ENCODE measurements at places on chromosomes 1 and 21.
A peak's percentile ranks its signal among the peaks of the same experiment; 100 is the strongest.

GRCh38 chr1:36869054-36869453 lies 165.3 kb downstream of the GRIK3 start:
- no peak for DNase-seq

DNA sequence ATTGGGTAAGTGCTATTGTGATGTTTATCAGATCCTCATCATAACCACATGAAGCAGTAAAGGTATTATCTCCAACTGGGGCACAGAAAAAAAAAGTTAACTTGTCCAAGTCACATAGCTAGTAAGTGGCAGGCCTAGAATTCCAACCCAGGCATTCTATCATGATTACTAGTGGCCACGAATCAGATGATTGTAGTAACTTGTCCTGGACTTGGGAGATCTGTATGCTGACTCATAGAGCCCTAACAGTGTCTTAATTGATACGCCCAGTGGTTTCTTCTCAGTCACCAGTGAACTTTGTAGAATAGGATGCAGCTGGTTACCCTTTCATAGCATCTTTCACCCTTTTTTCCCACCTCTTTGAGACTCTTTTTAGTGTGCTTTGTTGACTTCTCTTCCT lies 91.1 kb upstream of the UBE2U start:
- peak; percentile 9 for DNase-seq

DNA sequence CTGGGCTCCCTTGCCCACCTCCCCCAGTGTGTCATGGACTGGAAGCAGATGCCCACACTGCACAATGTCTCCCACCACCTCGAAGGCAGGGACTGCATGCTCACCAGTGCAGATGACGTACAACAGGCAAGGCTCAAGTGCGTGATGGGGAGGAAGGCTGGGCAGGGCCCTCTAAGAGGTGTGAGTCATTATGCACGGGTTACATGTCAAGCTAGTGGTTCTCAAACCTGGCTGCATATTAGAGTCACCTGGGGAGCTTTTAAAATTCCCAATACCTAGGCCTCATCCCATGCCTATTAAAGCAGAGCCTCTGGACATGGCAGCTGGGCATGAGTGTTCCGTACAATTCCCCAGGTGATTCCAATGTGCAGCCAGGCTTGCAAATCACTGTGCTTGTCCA lies 137.9 kb upstream of the NGF start:
- DNase-seq, result no peak

DNA sequence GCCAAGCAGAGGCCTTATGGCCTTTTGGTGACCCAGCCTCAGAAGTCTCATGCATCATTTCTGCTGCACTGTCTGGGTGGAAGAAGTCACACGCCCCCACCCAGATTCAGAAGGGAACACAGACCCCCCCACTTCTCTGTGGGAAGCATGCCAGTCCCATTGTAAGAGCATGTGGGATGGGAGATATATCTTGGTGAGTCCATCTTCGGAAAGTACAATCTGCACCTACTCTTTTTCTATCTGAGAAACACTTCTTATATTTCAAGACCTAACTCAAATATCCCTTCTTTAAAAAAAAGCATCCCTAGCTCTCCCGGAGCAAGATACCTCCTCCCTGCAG lies 159.6 kb upstream of the FGGY start:
- DNase-seq, result no peak

GRCh38 chr1:169588785-169589485 lies 2.7 kb upstream of the F5 start:
- DNase-seq, result no peak

GRCh38 chr1:162835157-162835899 lies 25.6 kb downstream of the CCDC190 start:
- DNase-seq, result no peak

DNA sequence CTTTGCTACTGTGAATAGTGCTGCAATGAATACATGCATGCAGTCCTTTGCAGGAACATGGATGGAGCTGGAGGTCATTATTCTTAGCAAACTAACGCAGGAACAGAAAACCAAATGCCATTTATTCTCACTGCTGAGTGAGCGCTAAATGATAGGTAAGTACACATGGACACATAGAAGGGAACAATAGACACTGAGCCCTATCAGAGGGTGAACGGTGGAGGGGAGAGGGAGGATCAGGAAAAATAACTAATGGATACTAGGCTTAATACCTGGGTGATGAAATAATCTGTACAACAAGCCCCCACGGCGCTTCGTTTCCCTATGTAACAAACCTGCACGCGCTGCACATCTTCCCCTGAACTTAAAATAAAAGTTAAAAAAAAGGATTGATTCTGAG lies 8.9 kb downstream of the NIBAN1 start:
- DNase-seq, result no peak

- no peak for DNase-seq
Measured at GRCh38 chr21:45293220-45293725, 5.6 kb upstream of the POFUT2 start.

DNA sequence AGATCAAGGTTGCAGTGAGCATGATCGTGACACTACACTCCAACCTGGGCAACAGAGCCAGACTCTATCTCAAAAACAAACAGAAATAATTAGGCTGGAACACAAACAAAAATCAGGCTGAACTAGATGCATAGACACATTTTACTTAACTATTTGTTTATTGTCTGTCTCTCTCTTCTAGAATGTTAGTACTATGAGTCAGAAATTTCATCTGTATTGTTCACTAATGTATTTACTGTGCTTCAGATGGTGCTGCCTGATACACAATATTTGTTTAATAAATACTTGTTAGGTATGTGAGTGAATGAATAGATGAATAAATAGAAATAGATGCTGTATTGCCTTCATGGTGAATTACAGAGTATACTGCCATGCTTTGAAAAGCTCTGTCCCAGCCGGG lies 6.0 kb upstream of the LIN28A start:
- no peak for DNase-seq

GRCh38 chr1:19557609-19558051 lies 72.3 kb upstream of the CAPZB start:
- no peak for DNase-seq

GRCh38 chr1:165841582-165842017 lies 14.2 kb downstream of the UCK2 start:
- no peak for DNase-seq

DNA sequence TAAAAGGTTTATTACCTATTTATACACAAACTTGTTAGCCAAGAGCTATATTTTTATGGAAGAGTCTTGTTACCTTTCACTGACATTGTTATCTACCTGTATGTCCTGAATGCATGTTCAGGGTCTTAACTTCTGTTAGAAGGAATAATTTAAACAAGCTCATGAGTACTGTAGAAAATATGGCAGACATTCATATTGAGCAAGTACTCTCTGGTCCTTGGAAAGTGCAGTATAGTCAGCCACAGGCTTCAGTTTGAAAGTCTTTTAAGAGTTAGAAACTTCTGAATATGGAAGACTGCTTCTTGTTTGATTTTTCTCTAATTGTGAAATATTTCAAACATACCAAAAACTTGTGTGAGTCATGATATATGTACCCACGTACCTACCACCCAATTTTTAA lies 16.6 kb downstream of the DIP2A start:
- DNase-seq, result no peak

GRCh38 chr1:175097361-175097760 lies 29.7 kb downstream of the TNN start:
- no peak for DNase-seq

DNA sequence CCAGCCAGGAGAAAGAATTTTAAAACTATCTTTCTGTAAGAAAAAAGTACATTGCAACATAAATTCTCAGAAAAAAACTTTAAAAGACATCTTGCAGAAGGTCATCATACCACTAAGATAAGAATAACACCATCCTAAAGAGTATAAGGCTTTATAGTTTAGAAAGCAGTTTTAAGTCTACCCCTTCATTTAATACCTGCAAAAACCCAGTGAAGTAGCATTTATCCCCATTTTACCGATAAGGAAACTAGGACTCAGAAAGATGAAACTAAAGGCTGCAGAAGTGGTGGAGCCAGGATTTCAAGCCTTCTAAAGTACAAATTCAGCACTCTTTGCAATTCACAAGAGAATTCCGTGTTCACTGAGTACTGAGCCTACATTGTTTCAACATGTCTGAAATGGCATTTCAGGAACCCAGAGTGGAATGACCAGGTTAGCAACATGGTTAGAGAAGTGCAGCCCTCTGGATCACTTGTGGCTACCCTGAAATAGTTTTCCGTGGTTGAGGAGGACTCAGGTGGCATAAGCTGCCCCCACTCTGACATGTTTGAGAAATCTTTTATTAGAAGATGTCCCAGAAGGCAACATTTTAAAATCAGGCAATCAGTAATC lies 6.7 kb downstream of the MYCL start:
- DNase-seq, result no peak

- DNase-seq, result no peak
Measured at GRCh38 chr21:33751120-33751519, 108.8 kb downstream of the ITSN1 start.

DNA sequence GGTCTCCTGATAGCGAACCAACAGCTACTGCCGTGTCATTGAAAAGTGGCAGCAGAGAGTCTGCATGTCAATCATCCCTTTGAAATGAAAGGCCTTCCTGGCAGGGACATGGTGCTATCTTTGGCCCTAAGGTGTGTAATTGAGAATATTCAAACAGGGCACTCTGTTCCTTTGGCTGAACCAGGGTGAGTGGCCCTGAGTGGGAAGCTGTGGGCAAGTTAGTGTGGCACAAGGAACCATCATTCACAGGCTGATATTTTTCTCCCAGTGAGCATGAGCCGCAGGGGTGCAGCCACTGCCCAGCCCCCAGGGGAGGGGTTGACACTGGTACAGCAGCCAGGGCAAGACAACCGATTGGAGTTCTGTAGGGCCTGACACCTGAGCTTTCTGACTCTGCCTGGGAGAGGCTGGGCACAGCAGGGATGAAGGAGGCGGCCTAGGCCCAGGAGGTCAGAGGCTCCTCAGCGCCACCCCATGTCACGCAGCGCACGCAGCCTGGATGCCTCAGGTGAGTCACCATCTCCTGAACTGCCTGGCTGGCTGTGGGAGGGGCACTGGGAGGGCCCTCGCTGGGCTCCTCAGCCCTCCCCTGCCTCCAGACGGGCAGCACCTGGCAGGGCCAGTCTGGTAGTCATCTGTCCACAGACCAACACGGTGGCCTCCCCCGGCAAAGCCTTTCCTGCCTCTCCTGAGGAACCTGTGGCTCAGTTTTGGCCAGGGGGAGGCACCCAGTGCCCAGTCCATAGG lies 13.2 kb downstream of the QSOX1 start:
- DNase-seq, result peak; percentile 2

DNA sequence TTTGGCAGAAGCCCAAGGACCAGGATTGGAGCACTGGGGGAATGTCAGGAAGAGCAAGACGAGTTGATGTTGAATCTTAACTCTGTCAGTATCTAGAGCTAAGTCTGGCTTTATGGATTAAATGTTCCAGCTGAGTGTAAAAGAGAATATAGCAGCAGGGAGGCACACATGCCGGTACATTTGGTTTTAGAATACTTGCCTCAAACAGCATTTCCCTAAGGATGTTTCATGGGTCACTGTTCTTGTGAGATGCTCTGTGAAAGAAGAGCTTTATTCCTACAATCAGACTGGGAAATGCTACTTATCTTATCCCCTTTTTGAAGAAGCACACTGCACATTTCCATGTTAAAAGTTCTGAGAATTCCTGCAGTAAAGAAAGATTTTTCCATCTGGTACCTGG lies 440.3 kb upstream of the B3GALT2 start:
- no peak for DNase-seq

DNA sequence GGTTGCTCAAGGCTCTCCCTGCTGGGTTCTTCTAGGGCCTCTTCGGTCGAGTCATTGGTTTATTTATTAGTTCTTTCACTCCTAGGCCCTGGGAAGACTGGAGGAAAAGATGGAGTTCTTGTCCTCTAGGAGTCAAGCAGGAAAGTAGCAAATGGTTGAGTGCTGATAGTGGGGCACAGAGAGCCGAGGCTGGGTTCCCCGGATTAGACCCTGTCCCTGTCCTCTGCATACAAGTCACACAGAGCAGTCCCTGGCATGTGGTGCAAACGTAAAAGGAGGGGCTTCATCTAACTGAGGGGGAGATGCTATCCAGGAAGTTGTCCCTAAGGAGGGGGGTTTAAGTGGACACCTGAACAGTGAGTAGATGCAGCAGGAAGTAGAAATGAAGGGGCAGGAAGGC lies 19.2 kb upstream of the KCNE2 start:
- DNase-seq, result no peak

GRCh38 chr1:31771891-31772668 lies 7.9 kb upstream of the ADGRB2 start:
- DNase-seq, result no peak

DNA sequence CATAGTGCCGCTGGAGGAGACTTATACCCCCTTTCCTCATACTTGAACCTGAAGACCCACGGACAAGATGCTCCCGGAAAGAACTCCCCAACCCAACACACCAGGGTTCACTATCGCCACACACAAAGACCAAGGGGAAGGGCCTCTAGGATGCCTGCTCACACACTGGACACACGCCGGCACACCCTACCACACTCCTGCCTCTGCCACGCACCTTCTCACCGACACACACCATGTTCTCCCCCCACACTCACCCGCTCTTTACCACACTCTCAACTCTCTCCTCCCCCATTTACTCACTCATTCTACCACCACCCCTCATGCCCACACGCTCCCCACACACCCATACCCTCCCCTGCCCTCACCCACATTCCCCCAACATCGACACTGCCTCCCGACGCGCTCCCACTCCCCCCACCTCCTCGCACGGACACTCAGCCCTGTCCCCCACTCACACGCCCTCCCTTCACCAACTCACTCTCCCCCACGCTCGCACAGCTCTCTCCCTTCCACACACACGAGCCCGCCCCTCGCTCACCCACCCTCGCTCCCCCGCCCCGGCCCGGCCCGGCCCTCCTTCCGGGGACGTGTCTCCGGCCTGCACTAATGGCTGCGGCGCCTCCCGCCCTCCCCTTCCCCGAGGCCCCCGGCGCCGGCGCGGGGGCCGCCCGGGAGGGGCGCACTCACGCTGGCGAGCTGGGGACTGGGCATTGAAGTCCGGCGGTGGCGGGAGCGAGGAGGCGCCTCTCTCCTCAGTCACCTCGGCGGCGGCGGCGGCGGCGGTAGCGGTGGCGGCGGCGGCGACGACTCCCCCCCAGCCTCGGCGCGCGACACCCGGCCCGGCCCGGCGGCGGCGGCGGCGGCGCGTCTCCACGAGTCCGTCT lies 626 bp downstream of the PTP4A2 start:
- DNase-seq, result peak; percentile 48

- DNase-seq, result no peak
Measured at GRCh38 chr1:236795757-236796667, 920 bp downstream of the MTR start.

- no peak for DNase-seq
Measured at GRCh38 chr1:96515925-96516324, 205.7 kb upstream of the PTBP2 start.

DNA sequence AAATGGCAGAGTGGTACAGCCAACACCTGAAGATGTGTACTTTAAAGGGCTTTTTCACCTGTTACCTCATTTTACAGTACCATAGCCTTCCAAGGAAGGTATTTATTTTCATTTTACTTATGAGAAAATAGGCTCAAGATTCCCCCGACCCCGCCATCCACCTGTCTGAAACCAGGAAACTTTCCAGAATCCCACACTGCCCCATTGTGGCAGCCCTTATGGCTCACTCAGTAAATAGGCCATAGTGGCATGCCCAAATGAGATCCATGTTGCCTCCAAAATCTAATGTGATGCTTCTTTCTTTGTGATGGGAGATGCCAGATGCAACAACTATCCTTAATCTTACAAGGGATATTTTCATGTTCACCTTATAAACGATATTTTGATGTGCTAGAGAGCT lies 97.8 kb downstream of the EBNA1BP2 start:
- DNase-seq, result no peak

GRCh38 chr1:175826705-175827104 lies 83.3 kb upstream of the TNR start:
- DNase-seq, result no peak

- peak; percentile 3 for DNase-seq
Measured at GRCh38 chr21:18249672-18250071, 5.0 kb downstream of the CHODL start.
